ENCODE measurements at places on chromosomes 7 and 10.

- DNase-seq = peak; percentile 37
Observed at GRCh38 chr10:44249490-44249889, 135.4 kb downstream of the CXCL12 start.

DNA sequence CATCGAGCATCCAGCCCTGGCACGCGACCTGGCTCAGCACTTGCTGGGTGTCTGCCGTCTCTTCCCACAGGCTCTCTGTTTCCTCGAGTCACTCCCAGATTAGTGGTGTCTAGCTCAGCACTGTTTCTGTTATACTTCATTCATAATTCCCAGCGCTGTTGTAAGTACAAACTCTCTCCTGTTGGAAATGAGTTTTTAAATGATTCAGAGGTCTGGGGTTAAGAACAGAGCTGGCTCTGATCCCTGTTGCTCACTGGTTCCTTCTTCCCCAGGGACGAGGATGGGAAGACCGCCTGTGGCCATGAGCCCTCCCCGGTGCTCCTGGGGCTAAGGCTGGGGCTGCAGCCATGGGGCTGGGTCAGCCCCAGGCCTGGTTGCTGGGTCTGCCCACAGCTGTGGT is 17.3 kb upstream of the C10orf95 start:
- no peak for DNase-seq

GRCh38 chr7:3154881-3155494 is 111.3 kb upstream of the CARD11 start:
- peak; percentile 68 for DNase-seq

- no peak for DNase-seq
Observed at GRCh38 chr7:5005066-5005465, 40.6 kb upstream of the RBAK start.

DNA sequence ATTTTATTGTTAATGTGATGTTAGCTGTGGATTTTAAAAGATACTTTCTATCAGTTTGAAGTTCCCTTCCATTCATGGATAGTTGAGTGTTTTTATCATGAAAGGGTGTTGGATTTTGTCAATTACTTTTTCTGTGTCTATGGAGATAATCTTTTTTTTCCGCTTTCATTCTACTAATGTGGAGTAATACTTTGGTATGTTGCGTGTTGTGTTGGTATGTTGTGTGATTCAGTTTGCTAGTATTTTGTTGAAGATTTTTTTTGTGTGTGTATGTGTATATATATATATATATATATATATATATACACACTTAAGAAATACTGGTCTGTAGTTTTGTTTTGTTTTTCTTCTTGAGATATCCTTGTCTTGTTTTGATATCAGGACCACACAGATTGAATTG is 100.3 kb downstream of the CCSER2 start:
- no peak for DNase-seq

DNA sequence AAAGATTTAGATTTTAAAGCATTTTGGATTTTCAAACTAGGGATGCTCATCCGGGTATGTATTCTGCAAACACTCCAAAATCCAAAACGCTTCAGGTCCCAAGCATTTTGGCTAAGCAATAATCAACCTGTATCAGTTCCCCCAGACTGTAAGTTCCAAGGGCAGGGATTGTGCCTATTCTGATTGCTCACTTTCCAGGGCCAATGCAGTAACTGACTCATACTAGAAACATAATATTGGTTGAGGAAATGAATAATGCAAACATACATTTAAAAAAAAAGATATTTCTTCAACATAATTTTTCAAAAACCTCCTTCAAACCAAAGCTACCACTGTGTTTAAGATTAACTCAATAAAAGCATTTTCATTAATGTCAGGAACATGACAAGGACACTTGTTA is 69.5 kb downstream of the HIBADH start:
- no peak for DNase-seq

GRCh38 chr7:150971242-150972022 is 6.7 kb downstream of the KCNH2 start:
- DNase-seq = no peak

- no peak for DNase-seq
Observed at GRCh38 chr10:86367152-86367951, 757 bp upstream of the GRID1 start.

DNA sequence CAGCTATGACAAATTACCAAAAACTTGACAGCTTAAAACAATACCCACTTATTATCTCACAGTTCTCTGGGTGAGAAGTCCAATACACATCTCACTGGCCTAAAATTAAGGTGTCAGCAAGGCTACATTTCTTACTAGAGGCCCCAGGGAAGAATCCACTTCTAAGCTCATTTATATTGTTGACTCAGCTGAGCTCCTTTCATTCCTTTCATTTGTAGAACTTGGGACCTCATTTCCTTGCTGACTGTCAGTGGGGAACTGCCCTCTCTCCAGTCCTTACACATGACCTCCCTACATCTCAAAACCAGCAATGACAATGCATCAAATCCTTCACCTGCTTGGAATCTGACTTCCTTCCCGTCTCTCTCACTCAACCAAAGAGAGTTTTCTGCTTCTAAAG is 240.3 kb downstream of the IPMK start:
- DNase-seq = no peak

DNA sequence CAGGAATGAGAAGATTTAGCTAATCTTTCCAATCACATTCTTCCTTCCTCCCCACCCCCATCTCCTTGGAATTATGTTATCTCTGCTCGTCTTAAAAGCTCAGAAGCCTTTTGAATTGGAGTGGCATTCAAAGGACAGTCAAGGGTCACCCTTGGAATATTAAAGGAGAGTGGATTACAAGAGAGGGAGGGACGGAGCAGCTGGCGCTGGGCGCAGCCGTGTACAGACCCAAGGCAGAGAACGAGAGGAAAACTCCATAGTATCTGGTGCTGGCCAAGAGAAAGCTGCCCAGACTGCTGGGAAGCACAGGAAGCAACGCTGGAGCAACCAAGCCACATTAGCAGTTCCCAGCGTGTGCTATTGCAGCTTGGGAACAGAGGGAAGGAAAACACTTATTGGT is 95.7 kb downstream of the POU6F2 start:
- no peak for DNase-seq

DNA sequence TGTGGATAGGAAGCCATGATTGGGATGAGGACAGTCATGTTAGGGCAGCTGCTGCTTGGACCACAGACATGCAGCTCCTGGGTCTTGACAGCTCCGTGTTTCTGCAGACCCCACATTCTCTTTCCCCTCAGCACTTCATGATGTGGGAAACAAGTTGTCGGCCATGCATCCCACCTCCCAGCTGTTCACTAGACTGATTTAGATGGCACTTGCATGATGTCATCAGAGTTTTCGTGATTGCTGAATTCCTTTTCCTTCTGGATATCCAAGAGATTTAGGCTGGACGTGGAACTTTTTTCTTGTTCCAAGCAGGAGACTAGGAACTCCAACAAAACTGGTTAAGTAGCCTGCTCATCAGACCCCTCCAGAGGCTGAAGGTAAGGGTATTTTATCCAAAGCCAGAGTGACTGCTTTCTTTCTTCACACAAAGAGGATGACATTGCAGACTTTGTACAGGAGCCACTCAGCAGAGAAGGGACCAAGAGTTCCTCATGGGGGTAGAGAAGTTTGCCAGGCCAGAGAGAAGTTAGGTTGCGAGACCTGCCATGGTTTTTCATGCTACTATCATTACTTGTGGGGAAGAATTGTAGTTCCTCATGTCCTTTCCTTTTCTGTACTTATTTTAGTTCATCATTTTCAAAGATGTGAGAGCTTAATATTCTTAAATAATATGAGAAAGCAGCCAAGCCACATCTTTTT is 117.7 kb upstream of the GJD4 start:
- DNase-seq = no peak

DNA sequence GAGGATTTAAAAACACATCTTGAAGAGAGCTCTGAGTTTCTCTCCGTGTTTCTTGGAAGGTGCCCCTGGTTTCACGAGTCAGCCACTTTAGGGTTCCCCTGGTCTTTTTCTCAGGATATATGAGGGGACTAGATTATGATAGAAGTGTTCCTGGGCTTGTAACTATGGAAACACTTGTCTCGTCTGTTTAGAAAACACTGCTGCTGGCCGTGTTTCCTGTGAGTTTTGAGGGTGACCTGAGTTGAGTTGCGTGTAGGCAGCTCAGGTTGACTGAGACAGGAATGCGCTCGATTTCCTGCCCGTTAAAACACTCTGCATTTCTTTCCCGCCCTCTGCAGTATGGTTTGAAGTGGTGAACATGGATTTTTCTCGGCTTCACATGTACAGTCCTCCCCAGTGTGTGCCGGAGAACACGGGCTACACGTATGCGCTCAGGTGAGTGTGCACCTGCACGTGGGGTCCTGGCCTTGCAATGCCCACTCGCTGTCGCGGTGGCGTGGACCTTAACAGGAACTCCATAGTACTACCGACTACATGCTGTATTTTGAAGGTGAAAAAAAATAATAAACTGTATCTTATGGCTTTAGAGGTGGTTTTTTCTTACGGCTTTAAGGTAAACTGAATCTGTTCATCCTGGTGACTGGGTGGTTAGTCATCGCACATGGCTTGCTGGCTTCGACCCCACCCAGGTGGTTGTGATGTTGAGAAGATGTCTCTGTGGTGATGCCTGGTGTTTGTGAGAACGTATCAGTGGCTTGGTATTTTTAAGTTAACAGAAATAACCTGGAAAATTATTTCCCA is at the start of gene SUN1:
TSS of gene SUN1 (plus strand) at position 310 of the 801 bp plus-strand sequence. CDS start at position 359, 49 bp downstream.
- DNase-seq = peak; percentile 87

DNA sequence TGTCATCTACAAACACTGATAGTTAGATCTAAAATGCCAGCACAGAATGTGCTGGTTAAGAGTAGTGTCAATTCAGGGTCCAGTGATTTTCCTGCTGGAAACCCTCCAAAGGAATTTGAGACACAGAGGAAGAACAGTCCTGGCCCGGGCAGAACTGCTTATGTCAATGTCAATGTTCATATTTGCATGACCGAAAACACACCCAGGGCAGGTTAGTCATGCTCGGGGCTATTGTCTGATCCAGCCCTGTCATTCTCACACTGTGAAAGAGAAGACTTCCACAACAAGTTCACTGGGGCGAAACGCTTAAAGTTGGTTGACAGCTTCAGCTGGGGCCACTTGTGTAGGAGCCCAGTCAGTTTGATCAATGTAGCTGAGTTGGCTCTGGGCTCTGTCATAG is 139.3 kb downstream of the C1GALT1 start:
- DNase-seq = peak; percentile 90

- no peak for DNase-seq
Observed at GRCh38 chr10:88361494-88361893, 221.6 kb downstream of the RNLS start.

- DNase-seq = peak; percentile 72
Observed at GRCh38 chr7:43756368-43757072, 2.0 kb upstream of the BLVRA start.

- DNase-seq = no peak
Observed at GRCh38 chr10:73556855-73557254, 34.3 kb downstream of the USP54 start.

DNA sequence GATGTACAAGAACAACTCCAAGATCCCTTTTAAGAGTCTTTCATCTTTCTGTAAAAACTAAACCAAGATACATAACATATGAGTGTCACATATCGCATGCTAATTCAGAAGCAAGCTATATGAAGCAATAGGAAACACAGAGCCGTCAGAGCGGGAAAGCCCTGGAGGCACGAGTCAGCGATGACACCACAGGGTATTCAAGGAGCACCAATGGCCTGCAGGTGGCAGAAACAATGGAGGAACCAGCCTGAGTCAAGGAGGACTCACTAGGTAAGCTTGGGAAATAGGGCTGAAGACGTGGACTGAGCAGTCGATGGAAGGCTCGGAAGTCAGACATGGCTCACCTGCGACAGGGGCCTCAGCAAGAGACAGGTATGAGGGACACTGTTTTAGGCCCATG is 214.4 kb downstream of the FAM107B start:
- DNase-seq = peak; percentile 58

DNA sequence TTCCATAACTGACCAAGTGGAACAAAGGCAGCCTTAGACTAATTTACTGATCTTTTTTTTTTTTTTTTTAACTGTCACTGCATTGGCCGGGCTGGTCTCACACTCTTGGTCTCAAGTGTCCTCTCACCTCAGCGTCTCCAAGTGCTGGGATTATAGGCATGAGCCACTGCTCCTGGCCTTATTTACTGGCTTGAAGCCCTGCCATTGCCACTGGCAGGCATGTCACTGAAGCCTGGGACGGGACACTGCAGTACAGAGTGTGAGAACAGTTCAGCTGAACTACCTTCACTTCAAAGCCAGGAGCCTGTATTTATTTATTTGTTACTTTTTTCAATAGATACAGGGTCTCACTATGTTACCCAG is 15.4 kb upstream of the ARHGAP12 start:
- DNase-seq = no peak

GRCh38 chr10:119784340-119785067 is 58.7 kb downstream of the INPP5F start:
- DNase-seq = peak; percentile 73

DNA sequence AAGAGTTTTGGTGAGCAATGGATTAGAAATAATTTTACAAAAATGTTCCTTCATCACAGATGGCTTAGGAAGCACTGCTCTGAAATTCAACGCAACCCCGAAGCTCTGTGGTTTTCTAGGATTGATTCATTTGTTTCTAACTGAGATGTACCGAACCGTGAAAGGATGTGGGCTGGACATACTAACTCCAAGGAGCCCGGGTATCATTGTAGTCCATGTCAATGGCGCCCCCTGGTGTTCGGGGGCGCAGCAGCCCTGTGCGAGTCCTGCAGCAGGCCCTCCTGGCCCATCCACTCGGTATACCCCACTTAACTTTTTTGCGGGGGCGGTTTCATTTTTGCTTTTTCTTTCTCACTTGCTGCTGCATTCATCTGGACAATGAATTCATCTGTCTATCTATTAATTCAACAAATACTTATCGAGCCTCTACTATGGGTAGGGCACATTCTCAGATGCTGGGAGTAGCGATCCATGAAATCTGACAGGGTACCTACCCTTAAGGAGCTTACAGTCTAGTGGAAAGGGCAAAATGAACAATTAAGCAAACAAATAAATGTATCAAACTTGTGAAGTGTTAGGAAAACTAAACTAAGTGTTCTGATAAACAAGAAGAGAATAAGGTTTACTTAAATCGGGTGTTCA is 25.2 kb upstream of the ITPRID1 start:
- peak; percentile 83 for DNase-seq

- no peak for DNase-seq
Observed at GRCh38 chr10:43190775-43191174, 52.5 kb downstream of the CSGALNACT2 start.

GRCh38 chr7:130356876-130357611 is 12.4 kb downstream of the CPA5 start:
- DNase-seq = peak; percentile 22

- DNase-seq = no peak
Observed at GRCh38 chr10:47379445-47379785, 4.7 kb downstream of the ZNF488 start.

GRCh38 chr10:48634198-48634983 is 29.5 kb upstream of the ARHGAP22 start:
- DNase-seq = peak; percentile 81

DNA sequence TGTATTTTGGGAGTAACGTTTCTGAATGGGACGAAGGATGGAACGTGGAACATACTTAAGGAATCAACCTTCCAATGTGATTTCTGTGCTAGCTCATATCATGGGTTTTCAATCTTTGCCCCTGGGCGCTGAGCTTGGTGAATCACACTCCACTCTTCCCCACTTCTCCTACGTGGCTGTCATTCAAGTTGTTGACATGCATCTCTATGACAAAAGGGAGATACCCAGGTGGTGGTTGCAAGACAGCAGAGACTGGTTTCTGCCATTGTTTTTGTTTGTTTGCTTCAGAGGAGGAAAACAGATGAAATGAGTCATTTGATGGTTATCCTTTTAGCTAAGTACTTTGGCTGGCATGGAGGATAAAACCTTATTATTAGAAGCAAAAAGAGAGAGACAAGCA is 573.9 kb downstream of the GATA3 start:
- no peak for DNase-seq

GRCh38 chr7:34090816-34091215 is 185.5 kb downstream of the BMPER start:
- no peak for DNase-seq

GRCh38 chr7:231858-232246 is 39.5 kb downstream of the FAM20C start:
- DNase-seq = no peak

Data from GM12865 (cell line).